ENCODE measurements at places on chromosomes 3 and 15.

- DNase-seq: no peak
These were observed 16.6 kb upstream of the CX3CR1 start for GRCh38 chr3:39296197-39297077.

GRCh38 chr3:98730338-98730737 lies 32.8 kb upstream of the ST3GAL6 start:
- no peak for DNase-seq

GRCh38 chr3:11508346-11509172 lies 135.2 kb downstream of the VGLL4 start:
- DNase-seq: no peak

GRCh38 chr15:93029214-93029835 lies 59.7 kb downstream of the RGMA start:
- no peak for DNase-seq

GRCh38 chr3:42043099-42043813 lies 47.9 kb upstream of the TRAK1 start:
- no peak for DNase-seq

GRCh38 chr3:11757441-11757875 lies 89.2 kb downstream of the TAMM41 start:
- no peak for DNase-seq

DNA sequence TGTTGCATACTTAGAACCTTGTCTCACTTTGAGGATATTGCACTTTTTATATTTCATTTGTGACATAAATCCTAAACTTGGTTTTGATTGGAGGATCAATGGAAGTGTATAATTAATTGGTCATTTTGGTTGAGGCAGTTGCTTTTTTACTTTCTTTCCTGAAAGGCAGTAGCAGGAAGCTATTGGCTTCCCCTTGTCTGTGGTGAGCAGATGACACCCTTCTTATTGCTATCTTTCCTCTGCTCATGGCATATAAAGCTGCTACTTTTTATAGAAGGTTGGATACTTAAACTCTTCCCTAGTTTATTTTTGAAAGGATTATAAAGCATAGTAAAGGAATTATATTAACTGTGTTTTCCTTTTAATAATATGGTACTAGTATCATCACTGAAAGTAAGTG lies 28.6 kb downstream of the FAM98B start:
- DNase-seq: no peak

DNA sequence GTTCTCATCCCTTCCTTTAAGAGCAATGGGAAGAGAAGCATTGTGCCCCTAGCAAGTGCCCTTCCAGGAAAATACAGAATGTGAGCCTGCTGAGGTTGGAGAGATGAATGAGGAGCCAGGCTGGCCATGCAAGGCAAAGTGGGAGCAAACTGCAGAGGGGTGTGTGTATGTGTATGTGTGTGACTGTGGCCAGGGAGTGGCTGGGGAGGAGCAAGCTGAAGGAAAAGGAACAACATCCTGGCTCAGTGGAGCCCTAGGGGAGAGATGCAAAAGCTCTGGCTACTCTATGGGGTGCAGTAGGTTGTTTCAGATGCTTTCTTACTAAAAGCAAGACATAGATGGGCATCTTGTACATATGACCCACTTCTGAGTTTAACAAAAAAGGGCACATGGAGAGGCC lies 20.6 kb downstream of the FOXP1 start:
- no peak for DNase-seq

DNA sequence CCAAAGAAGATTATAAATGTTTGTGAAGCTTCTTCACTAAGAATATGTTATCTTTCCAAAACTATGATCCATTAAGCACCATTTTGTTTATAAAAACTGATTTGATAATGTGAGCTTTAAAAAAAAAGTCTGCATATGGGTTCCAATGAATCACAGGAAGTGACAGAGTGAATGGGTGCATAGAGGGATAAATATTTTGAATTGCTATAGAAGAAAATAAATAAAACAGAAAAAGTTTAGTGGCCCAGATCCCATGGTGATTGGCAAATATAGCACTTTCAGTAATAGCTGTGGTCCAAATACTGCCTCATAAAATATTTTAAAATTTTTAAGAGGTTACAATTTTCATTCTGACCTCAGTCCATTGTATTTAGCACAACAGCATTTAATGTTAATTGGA lies 19.2 kb downstream of the CPA3 start:
- no peak for DNase-seq

DNA sequence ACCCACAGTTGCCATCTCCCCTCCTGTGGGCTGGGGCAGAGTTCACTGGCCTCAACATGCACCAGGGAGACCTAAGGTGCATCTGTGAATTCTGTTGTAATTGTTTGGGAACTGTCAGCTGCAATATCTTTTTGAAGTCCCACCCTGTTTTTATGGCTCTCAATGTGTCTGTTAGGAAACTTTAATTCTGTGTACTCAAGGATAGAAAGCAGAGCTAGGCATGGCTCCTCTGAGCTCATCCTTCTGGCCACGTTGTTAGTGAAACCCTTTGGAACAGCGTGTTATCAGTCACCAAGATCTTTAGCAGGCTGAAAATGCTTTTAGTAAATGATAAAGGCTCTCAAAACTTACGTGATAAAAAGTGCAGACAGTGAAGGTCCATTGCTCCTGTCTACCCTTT lies 33.6 kb upstream of the MTMR10 start:
- DNase-seq: no peak
